Stimulated activated CD4-positive, alpha-beta T cell treated with anti-CD3 and anti-CD28 coated beads, Interleukin-1b, Interleukin-23, amount 100 ng/mL, for 24 hours (primary cell): ENCODE measurements at places on chromosomes 12 and 14.

DNA sequence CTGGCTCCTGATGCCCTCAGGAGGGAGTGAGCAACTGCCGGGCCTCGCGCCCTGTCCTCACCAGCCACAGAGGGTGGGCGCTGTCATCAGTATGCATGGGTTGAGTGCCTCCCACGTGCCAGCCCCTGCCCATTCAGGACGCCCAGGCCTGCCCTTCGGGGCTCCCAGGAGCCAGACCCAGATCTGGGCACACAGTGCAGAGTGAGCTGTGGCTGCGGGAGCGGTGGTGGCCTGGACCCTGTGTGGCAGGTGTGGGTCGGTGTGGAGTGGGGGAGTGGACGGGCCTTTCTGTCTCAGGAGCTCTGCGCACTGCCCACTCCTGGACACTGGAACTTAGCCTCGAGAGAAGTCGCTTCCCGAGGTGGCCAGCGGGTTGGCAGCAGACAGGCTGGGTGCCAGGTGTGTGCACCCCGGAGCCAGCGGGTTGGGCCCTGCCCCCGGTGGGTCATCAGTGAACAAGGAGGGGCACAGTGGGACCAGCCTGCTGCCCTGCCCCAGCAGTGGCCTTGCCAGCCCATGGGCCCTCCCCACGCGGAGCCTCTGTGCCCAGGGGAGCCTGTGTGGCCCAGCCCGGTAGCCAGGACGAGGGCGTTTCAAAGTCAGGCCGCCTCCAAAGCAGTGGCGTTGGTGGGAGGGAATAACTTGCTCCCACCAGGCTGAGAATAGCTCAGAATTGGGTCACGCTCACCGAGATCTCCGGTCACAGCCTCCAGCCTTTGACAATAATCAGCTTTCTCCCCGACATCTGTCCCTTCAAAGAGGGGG lies 9.5 kb downstream of the TRMT61A start:
- DNase-seq = no peak

- DNase-seq = no peak
Measured at GRCh38 chr12:112939761-112940381, 1.6 kb downstream of the OAS3 start.

DNA sequence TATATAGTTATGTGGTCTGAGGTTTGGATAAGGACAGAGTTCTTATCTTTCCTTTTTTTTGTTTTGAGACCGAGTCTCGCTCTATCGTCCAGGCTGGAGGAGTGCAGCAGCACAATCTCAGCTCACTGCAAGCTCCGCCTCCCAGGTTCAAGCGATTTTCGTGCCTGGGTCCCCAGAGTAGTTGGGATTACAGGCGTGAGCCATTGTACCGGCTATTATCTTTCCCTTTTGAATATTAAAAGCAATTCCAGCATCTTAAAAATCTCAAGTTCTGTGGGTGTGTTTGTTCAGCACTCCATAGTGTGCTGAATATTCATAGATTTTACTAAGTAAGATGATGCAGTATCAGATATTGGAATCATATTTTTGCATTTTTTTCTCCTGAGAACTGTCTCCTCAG lies 404.4 kb upstream of the RGS6 start:
- no peak for DNase-seq

DNA sequence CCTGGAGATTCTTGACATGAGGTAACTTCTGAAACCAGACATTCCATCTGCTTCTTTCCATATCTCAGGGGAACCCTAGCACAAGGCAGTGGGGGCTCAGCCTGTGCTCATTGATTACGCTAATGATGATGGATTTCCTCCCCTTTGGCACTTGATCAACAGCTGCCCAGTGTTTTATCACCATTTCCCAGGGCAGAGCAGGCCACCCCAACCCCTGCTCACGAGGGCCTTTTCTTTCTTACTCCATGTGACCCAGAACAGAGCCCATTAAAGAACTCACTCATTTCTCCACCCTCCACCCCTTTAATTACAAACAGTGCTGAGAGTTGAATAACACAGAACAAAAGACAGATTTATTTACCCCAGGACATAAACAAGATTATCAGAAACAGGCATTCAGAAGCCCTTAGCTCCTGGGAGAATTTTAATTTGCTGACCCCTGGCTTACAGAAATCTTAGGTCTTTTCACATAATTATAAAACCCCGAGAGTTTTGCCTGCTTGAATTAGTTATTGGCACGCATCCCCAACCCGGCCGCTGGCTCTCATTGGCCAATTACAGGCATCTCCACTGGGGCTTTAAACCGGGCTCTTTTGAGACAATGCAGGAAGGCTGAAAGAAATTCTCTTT lies 32.0 kb upstream of the CCDC60 start:
- no peak for DNase-seq

- DNase-seq = no peak
Measured at GRCh38 chr12:46452061-46452615, 79.6 kb upstream of the SLC38A2 start.

DNA sequence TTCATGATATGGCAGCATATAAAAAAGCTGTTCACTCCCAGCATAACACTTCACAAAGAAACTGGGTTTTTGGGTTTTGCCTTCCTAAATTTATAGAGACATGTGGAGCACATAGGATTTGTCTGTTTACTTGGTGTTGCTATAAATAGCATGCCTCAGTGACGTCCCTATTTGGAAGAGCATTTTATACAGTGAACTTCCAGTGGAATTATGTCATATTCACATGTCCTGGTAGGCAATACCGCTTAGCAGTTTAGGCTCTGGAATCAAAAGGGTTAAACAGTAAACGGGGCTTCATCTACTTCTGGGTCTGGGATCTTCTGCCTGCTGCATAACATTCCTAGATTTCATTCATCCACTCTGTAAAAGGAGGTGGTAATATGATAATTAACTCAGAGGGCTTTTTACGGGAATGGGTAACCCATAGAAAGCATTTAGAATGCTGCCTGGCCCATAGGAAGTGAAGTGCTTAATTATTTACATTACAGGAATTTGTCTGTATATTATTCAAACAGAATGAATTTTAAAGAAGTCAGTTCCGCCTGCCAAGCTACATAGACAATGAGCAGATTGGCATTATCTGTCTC lies 396.1 kb downstream of the TMTC2 start:
- DNase-seq = no peak

- DNase-seq = no peak
Measured at GRCh38 chr12:121060149-121061001, 21.3 kb upstream of the OASL start.

DNA sequence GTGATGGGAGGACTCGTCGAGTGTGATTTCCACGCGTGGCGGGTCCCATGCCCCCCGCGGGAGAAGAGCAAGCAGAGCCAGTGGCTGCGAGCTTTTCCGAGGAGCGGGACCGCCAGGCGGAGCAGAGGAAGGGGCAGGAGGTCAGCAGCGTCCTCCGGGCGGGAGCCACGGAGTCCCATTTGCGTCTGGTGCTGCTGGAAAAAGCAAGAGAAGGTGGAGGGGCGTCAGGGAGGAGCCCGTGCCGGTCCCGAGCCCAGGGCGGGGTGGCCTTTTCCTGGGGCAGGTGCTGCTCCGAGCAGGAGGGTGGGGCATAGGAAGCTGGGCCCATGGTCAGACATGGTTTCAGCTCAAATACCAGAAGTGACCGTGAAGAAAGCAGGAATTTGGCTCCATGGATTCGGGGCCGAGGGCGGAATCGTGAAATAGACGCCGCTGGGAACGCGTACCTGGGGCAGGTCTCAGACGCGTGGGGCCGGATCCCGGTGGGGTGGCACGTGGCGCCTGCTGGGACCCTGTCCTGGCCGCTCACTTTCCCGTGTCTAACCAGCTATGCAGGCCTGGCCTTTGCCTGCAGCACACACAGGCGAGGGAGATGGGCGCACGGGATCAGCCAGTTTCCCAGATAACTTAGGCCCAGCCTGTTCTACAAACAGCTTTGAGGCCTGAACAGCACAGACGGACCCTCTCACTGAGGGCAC lies 60.0 kb downstream of the GALNT9 start:
- DNase-seq = no peak

DNA sequence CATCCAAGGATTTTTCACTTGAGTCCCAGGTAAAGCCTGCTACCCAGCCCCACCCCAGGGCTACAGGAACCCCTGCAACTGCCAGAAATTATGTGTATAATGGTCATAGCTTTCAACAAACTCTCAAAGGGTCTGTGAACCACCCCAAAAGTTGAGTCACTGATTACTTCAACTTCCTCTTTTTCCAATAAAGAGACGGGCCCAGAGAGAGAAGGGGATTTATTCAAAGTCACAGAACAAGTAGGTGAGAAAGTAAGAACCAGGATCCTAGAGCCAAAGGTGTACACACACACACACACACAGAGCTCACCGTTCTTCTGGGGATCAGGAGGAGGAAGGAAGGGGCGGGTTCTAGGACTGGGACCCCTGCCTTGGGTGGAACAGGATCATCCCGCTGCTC lies 4.8 kb upstream of the ITPK1 start:
- DNase-seq = no peak

DNA sequence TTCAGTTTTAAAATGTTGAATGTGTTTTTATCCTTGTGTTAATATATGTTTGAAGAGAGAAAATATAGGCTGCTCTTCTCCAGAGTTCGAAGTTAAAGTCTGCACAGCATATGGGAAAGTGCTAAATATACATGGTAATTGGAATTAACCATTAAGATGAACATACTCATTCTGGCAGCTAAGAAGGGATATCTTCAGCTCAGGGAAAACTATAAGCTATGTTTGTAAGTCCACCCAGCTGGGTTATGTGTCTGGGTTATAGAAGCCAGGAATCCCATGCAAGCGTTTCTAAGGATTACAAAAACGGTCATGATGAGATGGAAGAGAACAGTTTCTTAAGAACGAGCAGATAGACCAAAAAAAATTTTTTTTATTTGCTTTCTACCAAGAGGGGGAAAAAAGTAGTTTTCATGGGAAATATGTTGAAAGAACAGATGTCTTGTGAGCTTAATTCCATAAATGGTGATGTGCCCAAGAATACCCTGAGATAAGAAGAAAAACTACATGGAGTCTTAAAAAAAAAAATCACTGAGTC lies 198.9 kb downstream of the FBXL14 start:
- DNase-seq = no peak

GRCh38 chr12:105322070-105322469 lies 8.4 kb upstream of the C12orf75 start:
- no peak for DNase-seq

- no peak for DNase-seq
Measured at GRCh38 chr12:112967306-112967705, 11.0 kb upstream of the OAS2 start.

- no peak for DNase-seq
Measured at GRCh38 chr14:55802986-55803872, 223.2 kb downstream of the KTN1 start.

GRCh38 chr12:124424516-124424905 lies 129.6 kb downstream of the RFLNA start:
- DNase-seq = no peak

DNA sequence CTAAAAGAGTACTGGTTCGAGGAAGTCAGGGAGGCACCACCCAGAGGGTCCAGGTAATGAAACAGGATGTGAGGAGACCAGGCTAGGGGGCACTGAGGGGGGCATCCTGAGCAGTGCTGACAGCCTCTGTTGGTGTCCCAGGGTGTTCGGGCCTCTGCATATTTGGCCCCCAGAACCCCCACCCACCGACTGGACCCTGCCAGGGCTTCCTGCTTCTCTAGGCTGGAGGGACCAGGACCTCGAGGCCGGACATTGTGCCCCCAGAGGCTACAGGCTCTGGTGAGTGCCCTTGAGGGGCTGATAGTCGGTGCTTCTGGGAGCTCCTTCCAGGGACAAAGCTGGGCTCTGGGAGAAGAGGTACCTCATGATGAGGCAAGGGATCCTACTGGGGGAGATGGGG lies 2.6 kb downstream of the TROAP start:
- no peak for DNase-seq

GRCh38 chr12:28870839-28871440 lies 278.1 kb upstream of the FAR2 start:
- DNase-seq = no peak

DNA sequence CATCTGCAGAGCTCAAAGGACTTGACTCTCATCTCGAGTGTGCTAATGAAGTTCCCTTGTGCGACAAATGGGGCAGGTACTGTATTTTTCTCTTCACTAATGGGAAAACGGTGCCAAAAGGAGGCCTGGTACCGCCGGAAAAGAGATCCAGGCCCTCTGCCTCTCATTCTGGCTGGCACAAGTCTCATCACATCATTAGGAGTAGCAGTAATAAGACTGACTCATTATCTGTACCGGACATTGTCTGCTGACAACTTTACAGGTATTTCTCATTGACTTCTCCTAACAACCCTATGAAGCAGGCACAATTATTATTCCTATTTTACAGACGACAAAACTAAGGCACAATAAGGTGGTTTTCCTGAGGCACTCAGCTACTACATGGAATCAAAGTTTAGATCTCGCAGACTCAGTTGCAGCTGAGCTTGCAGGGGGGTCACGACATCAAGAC lies 668 bp downstream of the APPL2 start:
- DNase-seq = no peak

GRCh38 chr14:21103411-21103709 lies 2.5 kb downstream of the TMEM253 start:
- DNase-seq = no peak

DNA sequence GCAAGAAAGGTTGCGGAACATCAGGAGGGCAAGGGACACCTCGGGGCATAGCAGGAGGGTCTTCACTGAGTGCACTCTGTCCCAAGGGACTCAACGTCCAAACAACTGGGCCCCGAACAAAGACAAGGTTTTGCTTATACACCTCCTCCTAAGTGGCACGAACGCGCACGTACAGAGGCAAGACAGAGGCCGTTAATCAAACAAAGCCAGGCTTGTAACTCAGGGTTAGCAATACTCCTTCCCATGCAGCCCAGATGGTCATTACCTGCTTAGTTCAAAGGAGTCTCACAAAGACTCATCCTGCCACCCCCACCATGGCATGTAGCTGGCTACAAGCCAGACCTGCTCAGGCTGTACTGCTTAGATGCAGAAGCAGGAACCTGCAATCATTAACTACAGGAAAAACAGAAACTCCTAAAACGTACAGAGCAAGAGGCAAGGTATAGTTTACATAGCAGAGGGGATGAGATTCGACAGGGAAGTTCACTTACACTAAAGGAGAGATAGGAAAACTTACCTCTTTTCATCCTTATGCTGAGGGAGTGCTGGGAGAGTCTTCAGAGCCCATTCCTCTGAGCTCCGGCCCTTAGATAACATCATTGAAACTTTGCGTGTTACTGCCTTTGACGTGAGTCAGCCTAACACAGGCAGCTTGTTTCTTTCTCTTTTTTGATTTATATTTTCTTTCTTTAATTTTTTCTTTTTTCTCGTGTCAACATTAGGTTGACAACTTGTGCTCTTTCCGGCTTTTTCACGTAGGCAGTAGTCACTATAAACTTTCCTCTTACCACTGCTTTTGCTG lies 1319.1 kb downstream of the TMEM121 start:
- DNase-seq = no peak

GRCh38 chr12:110079477-110080400 lies 31.4 kb upstream of the C12orf76 start:
- DNase-seq = peak; percentile 43

GRCh38 chr12:93855261-93855660 lies 178.1 kb downstream of the CRADD start:
- no peak for DNase-seq

- DNase-seq = no peak
Measured at GRCh38 chr12:110093631-110094311, 30.4 kb upstream of the IFT81 start.
